ENCODE measurements at places on chromosomes 13 and 19.

GRCh38 chr13:110305949-110306339 lies 1.0 kb downstream of the COL4A1 start:
- DNase-seq: no peak

DNA sequence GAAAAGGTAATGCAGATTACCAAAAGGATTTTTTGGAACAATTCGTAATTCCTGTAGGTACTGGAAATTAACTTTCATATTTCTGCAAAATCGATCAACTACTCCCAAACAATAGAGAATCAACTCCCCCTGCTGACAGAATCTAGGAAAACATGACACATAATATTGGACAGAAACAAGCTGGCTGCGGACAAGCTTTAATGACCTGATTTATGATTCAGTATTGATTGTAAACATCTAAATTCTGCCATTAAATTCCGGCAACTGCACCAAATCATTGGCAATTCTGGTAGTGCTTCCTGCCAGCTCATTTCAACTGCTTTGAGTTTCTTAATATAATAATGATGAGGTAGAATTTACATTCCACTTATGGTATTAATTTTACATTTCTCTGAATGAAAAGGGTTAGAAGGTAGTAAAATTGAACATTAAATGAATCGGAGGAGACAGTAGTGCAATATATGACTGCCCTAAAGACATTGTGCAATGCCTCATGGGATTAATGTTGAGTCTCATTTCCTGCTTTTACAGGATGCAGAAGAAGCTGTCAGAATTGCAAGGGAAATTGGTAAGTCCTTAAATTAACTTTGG lies 146.5 kb downstream of the PCCA start:
- DNase-seq: no peak

DNA sequence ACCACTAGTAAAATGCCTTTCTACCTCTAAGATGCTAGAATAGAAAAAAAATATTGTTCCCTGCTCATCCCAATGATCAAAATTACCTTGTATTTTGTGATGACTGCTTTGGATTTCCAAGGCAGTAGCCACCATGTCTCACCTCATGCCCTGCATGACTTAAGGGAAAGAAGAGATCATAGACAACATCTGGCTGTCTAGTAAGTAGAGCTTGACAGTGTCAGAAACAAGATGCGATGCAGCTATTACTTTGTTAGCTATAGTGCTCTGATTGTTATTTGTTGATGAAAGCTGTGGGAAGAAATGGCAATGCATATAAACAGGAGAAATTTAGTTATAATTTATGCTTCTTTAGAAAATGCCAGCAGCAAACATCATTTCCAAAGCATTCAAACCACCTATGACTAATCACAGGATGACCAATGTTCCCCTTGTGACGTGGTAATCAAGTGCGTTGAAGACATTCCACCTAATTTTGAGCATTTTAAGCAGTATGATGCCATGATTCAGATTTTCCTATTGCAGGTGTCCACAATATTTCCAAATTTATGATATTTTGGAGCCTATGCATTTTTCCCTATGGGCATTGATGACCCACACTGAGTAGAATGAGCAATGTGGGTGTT lies 308.3 kb downstream of the KCNRG start:
- DNase-seq: no peak

GRCh38 chr13:114069376-114070097 lies 62.9 kb downstream of the RASA3 start:
- no peak for DNase-seq

- DNase-seq: no peak
Measured at GRCh38 chr13:30790592-30790991, 55.2 kb downstream of the ALOX5AP start.

- no peak for DNase-seq
Measured at GRCh38 chr13:34696741-34697140, 245.3 kb upstream of the NBEA start.

DNA sequence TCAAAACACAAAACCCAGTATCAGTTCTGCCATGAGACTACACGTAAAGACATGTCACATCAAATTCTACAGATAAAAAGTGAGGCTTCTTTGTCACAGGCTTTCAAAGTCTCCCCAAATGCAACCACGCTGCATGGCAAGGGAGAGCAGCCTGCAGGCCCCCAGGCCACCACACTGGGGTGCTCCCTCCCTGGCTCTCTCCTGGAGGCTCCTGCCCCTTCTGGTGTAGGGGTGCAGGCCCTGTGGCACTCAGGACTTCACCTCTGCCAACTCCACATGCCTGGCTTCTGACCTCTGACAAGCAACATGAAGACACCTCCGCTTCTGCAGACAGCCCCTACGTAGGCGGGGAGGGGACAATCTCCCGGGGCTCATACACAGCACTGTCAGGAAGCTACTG lies 14.3 kb downstream of the AKAP8 start:
- DNase-seq: no peak

- DNase-seq: no peak
Measured at GRCh38 chr19:5718037-5718578, 1.8 kb downstream of the LONP1 start.
